ENCODE measurements at places on chromosomes 12 and 14. TPM values are rescaled to one million over a fixed set of nuclear protein-coding genes. Genes with fewer than 3 reads are reported as not detected.

DNA sequence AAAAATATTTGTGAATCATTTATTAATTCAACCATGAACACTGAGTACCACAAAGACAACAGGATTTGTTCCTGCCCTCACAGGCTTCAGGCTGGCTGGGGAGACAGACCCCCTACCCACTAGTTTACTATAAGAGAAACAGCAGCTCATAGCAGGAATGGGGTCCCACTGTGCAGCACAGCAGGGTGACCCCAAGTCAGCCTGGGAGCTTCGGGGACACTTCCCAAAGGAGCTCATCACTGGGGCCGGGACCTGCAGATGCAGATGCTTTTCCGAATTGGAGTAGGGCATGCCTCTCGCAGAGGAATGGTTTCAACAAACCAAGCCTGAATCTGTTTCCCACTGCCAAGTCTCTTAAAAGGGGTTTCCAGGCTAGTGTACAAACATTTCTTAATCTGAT, 176.2 kb upstream of the PWP1 start:
- no peak for DNase-seq

- no peak for DNase-seq
These were observed 20.2 kb downstream of the HDAC7 start for GRCh38 chr12:47799357-47799955.

DNA sequence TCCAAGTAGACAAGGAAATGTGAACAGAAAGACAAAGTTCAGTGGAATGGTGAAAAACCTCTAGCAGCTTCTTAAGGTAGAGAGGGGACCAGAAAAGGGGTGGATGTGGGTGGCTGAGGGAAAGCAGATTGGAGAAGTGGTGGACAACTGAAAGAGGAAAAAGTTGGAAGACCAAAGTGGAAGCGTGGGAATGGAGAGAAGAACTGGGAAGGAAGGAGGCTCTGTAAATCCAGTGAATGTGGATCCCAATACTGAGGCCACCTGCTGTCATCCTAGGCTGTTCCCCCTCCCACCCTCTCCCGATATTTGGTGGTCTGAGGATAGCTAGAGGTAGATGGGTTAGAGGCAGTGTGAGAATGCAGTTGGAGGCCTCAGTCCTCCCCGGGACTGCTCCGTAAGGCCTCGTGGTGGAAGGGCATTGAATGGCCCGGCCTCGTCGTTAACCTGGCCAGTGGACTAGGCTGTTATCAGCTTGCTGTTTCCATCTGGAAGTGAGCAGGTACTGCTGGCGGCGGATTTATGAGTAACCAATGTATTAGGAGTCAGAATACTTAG, 822 bp upstream of the POU6F1 start:
- peak; percentile 41 for DNase-seq

- DNase-seq = no peak
These were observed 76.0 kb upstream of the ST8SIA1 start for GRCh38 chr12:22410486-22410885.

Gene CTSG
- total RNA-seq = not detected

- DNase-seq = no peak
These were observed 350.3 kb downstream of the GXYLT1 start for GRCh38 chr12:41794336-41794735.

GRCh38 chr12:19799216-19799615, 359.9 kb downstream of the AEBP2 start:
- no peak for DNase-seq

GRCh38 chr12:132662901-132663755, 24.0 kb downstream of the POLE start:
- no peak for DNase-seq

Gene SERPINA3
- total RNA-seq = not detected

DNA sequence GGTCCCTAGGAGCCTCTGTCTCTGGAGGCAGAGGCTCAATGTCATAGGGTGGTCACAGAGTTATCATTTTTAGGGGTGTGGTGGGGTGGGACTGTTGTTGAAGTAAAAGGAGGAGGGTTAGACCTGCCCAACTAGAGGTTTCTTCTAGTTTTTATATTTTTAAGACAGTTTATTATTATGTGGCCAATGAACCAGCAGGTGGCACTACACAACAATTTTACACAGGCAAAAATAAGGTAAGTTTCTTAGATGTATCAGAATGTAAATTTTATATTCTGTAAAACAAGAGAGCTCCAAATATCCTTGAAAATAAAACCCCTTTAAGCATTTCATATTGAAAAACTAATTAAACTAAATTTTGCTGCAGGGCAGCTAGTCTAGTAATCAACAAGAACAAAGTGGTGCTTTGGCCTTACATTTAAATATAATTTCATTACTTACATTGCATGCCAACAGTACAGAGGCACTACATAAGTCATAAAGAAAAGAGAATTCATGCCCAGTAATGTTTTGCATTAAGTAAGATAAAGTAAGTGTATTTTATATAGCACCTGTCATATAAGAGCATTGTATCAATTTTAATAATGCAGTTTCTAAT, 22.2 kb upstream of the OVCH1 start:
- peak; percentile 24 for DNase-seq

GRCh38 chr12:102848832-102849231, 68.2 kb downstream of the PAH start:
- no peak for DNase-seq

Gene C2CD5
- total RNA-seq = 43.9 TPM

Gene NINJ2
- 5.0 TPM for total RNA-seq

Gene RTN1
- total RNA-seq = not detected

Gene SLCO1C1
- not detected for total RNA-seq

Gene P2RX2
- 0.17 TPM for total RNA-seq

DNA sequence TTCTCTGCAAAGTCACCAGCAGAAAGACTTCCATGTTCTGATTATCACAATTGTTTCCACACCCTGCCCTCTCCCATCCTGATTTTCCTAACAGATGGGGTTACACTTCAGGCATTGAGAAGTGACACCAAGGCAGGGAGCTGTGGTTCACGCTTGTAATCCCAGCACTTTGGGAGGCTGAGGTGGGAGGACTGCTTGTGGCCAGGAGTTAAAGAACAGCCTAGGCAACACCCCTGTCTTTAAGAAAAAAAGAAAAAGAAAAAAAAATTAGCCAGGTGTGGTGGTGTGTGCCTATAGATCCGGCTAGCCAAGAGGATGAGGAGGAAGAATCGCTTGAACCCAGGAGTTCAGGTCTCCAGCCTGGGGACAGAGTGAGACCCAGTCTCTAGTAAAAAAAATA, 5.2 kb downstream of the PPP1CC start:
- DNase-seq = no peak

Gene KRT3
- total RNA-seq = not detected

- no peak for DNase-seq
These were observed 24.6 kb downstream of the PTPRR start for GRCh38 chr12:70895956-70896355.

DNA sequence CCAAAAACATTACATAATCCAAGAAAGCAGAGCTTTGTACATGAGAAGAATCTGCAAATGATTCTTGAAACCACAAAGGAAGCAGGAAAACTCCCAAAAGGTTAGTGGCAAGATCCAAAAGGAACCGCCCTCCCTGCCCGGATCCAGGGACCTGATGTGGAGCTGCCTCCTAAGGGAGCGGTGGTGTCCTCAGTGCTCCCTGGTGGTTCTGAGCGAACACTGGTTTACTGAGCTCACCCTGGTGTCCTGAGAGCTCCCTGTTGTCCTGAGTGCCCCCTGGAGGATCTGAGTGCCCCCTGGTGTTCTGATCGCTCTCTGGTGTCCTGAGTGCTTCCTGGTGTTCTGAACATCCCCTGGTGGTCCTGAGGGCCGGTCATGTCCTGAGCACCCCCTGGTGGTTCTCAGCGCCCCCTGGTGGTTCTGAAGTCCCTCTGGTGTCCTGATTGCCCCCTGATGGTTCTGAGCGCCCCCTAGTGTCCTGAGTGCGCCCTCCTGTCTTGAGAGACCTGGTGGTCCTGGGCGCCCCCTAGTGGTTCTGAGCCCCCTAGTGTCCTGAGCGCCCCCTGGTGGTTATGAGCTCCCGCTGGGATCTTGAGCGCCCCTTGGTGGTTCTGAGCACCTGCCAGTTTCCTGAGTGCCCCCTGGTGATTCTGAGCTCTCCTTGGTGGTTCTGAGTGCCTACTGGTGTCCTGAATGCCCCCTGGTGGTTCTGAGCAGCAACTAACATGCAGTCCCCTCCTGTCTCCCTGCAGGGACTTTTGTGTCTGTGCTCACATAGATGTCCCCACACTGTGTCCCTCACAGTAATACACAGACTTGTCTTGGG, 891.1 kb downstream of the TMEM121 start:
- DNase-seq = peak; percentile 8

- no peak for DNase-seq
These were observed 67.8 kb downstream of the HRK start for GRCh38 chr12:116813271-116814041.

DNA sequence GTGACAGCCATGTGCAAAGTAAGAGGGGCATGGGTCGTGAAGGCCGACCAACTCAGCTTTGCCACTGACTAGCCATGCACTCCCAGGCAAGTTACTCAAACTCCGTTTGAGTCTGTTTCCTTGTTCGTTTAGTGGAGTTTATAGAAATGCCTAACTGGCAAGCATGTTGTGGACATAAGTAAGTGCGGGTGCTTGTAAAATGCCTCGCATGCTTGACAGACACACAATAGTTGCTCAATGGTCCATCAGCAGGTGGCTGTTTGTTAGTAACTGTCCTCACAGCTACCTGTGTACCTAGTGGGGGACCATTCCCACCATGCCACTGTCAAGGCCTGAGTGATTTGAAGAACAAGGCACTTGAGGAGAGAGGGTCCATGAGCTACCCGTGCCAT, 338.3 kb downstream of the DPF3 start:
- DNase-seq = no peak

DNA sequence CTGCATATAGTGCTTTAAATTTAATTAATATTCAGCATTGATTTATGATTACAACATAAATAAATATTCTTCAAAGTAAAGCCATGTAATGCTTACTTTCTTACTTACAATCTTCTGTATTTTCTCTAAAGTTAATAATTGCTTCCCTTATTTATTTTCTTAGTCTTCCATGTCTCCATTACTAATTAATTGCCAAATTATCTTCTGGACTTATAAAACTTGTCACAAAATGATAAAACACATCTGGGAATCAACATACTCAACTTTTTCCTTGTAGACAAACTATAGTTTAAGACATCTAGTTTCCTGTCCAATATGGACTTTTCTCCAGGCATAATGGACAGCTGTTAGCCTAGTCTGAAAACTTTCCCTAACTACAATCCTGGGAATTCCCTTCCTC, 466.6 kb downstream of the FLRT2 start:
- DNase-seq = no peak

DNA sequence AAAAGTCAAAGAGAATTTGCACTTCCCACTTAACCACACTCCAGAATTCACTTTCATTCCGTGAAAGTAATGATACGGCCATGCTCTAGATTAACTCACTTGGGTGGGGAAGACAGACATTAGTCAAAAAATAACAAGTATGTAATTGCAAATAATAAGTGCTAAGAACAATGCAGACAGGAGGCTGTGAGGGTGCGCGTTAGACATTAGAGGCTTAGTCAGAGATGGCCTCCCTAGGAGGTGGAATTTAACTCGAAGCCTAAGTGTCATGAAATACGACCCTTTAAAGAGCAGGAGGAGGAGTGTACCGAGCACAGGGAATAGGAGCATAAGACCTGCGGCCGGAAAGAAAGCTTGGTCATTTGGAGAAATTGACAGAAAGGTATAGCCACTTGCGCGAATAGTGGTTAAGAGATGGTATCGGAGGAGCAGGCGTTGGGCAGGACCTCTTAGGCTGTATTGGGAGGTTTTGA, 628 bp downstream of the SNRPF start:
- DNase-seq = no peak

- DNase-seq = no peak
These were observed 158.3 kb downstream of the KIF26A start for GRCh38 chr14:104296388-104297312.

Gene TFCP2
- 46.8 TPM for total RNA-seq

- DNase-seq = no peak
These were observed 424.9 kb upstream of the SYT1 start for GRCh38 chr12:78439666-78440065.

Gene TUNAR
- not detected for total RNA-seq

GRCh38 chr14:22994762-22995275, 12.5 kb upstream of the AJUBA start:
- DNase-seq = no peak

Gene TMTC2
- 0.58 TPM for total RNA-seq

Data from G401 (cell line).